HFF-Myc (cell line): ENCODE measurements at places on chromosomes 1 and 21.

DNA sequence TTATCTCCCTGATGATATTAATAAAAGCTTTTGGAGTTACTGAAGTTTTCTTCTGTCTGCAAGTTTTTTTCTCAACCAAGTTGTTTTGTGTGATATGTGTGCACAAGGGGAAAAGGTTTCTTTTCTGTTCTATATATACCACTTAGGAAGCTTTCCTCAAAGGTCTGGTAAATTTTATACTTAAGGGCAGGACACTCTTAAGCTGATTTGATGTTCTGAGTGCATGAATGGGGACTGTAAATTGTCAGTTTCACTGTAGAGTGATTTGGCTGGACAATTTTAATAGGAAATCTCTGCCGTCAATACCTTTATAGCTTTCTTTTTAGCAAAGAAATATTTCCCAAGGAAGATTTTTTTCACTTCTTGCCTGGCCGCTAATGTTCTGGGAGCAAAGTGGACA, 354.7 kb downstream of the TGFB2 start:
- DNase-seq = no peak

GRCh38 chr1:155085504-155086127, 7.0 kb downstream of the EFNA3 start:
- no peak for DNase-seq

DNA sequence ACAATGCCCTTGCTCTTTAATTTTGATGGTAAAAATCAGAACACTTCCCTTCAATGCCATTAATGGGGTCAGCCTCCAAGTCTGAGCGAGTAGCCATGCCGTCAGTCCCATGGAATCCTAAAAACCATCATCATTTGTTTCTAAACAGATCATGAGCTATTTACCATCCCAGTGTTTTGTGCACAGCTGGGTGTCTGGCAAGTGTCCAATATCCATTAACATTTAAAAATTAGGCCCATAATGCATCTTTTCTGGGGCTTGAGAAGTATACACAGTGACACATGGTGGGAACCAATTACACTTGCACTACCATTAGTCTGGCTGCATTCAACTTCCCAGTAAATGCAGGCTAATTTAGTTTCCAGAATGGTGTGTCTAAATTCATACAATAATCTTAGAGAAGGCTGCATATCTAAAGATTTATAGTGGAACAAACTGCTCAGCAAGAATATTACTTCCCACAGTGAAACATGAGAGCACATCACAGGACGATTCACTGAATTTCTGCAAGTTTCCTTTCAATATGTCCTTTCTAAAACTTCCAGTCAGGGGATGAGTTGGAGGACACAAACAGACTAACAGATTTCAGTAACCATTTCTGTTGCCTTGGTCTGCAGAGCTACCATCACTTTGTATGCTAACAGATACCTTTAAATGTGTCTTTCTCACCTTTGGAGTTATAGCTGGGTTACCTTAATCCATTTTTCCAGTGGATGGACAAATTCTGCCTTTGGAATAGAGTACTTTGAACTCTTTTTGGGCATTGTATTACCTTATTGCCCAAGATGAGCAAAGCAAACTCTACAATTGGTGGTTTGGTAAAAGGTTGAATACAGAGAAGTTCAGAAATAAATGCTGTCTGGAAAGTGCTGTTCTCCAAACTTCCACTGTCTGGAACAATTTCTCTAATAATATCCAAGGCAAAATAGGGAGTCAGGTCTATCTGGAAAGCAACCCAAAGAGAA, 258.0 kb downstream of the PTBP2 start:
- no peak for DNase-seq

DNA sequence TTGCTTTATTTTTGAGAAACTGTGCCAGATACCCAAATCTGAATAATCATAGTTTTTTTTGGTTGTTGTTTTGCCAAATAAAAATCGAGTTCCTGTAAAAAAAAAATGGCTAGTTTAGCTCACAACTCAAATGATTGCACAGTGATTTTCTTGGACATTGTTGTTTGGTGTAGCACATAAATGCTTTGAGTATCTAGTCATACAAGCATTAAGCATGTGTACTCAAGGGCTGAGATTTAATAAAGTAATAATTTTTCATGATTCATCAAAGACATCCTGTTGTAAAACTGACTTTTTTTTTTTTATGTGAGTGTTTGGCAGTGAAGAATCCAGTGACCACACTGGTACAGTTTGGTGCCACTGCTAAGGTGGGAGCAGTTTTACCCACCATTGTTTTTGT, 18.8 kb downstream of the ITSN1 start:
- DNase-seq = no peak

DNA sequence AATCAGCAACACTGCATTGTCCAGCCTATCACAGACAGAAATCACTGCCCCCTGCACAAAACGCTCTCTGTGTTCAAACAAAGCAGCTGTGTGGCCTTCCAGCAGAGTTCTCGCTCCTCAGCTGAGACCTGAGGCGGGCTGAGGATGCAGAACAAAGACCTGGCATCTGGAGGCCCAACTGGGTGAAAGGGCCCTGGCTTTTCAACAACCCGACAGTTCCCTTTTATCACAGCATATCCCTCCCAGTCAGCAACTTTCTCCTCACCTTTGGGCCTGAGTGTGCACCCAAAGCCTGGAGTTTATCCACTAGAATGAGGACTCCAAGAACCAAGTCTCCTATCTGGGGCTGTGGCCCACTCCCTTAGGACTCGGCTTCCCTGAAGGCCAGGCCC, 42.6 kb upstream of the A3GALT2 start:
- no peak for DNase-seq

GRCh38 chr1:168431882-168432281, 111.9 kb downstream of the XCL2 start:
- DNase-seq = no peak

GRCh38 chr21:34074283-34075090, 1.1 kb downstream of the MRPS6 start:
- no peak for DNase-seq

GRCh38 chr1:160997323-160998038, 23.5 kb downstream of the F11R start:
- peak; percentile 32 for DNase-seq

- DNase-seq = peak; percentile 52
These were observed 30.0 kb upstream of the EPS8L3 start for GRCh38 chr1:109793486-109794318.

- peak; percentile 99 for DNase-seq
These were observed 176.5 kb upstream of the HOOK1 start for GRCh38 chr1:59638231-59638711.

- DNase-seq = no peak
These were observed 2.7 kb upstream of the HDGF start for GRCh38 chr1:156754219-156754618.

DNA sequence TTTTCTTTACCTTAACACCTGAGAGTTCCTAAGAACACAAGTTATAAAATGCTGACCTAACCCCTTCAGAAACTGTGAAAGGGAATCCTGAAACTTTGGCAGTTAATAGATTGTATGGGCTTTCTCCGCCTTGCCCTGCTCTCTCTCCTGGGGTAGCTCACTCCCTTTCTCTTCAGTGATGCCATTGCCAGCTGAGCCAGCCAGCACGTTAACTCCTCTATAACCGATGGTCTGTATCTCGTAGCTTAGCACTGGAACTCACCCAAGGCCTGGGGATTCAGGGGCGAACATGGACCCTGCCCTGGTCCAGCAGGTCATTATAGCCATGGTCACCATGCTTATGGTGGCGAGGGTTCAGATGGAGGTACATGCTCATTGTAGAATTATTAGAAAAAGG, 40.7 kb downstream of the TRAPPC10 start:
- no peak for DNase-seq

DNA sequence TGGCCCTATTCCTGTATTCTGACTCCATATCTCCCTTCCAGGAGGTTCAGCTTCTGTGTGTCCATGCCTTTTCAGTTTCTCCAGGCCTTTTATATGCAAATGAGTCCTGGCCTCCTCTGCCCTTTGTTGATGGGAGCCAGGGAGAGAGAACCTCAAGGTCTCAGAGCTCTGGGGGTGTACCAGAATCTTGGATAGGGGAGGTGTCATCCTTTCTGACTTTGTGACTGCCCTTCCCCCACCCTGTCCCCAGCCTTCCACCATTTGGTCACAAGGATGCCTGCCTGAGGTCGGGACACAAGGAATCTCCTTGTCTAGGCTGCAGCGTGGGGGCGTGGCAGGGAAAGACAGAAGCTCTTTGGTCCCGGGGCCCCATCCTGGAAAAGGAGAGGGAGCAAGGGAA, 18.6 kb downstream of the LURAP1 start:
- no peak for DNase-seq

GRCh38 chr1:231040019-231040799, at the start of gene FAM89A:
Gene FAM89A, minus strand, starts transcription at chr1:231040254. Its CDS starts 43 bp downstream, at chr1:231040211.
- no peak for DNase-seq

DNA sequence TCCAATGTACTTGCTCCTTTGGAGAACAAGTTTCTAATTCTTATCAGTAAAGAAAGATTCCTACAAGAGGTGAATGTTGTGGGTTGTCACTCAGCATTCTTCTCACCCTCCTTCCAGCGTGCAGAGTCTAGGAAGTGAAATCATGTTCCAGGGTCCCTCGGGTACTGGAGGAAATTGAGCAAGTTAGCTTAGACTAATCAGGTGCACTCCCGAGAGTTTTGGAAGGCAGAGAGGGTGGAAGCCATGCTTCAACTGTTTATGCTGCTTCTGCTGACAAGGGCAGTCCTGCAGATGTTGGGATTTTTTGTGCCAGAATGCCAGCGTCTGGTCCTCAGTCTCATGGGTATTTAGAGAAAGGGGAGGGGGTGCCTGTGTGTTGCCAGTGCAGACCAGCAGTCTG, 5.3 kb upstream of the C1orf115 start:
- no peak for DNase-seq

- DNase-seq = no peak
These were observed 44.2 kb upstream of the KDM4A start for GRCh38 chr1:43605766-43606165.

GRCh38 chr1:232459826-232460225, 170.1 kb downstream of the SIPA1L2 start:
- no peak for DNase-seq

DNA sequence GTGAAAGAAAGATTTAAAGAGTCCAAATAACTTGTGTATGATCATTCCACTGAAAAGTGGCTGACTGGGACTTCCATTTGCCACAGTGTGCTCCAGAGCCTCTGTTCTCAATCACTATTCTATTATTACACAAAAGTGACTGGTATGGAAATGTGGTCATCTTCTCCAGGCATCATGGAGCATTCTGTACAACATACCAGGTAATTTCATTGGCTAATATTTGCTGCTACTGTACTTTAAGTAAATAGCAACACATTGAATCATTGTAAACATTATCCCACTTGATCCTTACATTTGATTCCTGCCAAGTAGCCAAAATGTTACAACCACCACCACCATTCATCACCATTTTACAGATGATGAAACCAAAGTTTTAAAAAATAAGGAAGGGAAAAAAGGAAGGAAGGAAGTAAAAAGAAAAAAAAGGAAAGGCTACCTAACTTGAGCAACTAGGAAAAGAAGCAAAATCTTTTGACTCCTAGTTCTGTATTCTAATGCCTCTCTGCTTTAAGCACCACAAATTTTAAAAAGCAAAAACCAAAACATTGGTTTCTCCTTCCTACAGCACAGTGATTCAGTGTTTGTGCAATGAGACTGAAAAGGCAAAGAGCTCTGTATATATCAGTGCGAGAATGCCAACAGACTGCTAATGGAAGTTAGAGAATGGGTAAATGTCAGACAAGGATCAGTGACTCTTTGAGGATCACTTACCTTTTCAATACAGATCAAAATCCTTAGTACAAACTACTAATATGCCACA, 361.4 kb upstream of the PTBP2 start:
- DNase-seq = no peak

DNA sequence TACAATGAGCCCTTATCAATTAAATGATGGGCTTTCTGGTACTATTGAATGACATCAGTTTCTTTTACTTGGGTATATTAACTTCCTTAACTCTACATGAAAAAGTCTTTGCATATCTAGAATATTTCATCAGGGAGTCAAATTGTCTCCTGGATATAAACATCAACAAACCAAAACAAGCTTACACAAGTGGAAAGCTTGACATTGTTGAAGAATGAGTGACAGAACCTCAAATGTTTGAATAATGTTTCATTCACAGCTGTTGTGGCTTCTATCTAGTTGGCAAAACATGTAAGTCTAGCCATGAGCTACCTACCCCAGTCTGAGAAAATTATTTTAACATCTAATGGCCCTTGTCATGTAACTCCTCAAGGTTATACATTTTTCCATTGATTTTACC, 604.8 kb upstream of the ADAMTS5 start:
- no peak for DNase-seq

DNA sequence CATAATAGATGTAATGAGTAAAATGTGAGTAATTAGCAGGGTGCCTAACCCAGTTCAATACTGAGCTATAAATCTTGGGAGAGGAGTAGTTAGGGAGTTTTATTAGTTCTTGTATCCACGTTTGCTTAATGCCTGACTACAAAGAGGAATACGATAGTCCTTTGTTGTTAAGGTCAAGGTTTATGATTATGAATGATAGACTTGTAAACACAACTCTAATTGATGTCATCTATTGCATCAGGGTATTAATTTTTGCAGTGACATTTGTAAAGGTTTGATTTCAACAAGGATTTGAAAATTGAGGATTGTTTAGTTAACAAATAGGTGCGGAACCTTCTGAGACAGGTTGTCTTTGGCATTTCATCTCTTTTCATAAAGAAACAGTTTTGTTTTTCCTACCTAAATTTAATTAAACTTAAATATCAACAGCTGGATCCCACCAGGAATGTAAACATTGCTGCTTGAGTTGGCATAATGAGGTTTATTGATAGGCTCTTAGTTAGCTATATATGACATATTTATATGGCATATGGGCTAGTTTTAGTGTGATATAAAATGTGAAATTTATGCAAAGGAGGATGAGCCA, 9.7 kb downstream of the SOAT1 start:
- no peak for DNase-seq

DNA sequence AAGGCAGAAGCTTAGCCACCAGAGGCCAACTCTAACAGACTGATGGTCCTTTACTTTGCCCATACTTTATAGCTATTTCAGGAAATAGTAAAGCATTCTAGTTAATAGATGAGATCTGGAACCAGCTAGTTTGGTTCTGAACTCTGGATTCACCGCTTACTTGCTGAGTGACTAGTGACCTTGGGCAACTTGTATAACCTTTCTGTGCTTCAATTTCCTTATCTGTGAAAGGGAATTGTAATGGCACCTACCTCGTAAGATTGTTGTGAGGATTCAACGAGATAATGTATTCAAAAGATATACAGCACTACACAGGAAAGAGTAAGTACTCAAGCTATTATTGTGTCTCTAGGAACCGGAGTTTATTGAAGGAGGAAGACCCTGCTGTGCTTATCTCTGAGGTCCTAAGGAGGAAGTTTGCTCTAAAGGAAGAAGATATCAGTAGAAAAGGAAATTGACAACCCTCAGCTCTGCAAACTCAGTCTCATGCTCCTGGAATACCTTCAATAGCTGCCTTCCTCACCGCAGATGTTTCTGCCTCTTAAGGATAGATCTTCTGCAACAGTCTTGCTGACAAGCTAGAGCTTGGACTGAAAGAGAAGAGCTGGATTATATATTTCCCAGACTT, 11.9 kb downstream of the MTFR1L start:
- no peak for DNase-seq

- no peak for DNase-seq
These were observed 44.9 kb downstream of the HHAT start for GRCh38 chr1:210373628-210373877.
